Colonic mucosa (tissue), 4 donors: ENCODE measurements at places on chromosomes 3 and 15. TPM values are rescaled to one million over a fixed set of nuclear protein-coding genes. Genes with fewer than 3 reads are reported as not detected.

GRCh38 chr15:49852756-49853155, 231.9 kb downstream of the DTWD1 start:
- no peaks in the 10 kb centered on the region for H3K4me1 ChIP-seq
- no peak for DNase-seq
- H3K36me3 ChIP-seq = no peaks in the 10 kb centered on the region

GRCh38 chr3:12906141-12906915, 65.0 kb upstream of the RPL32 start:
- DNase-seq = no peak
- no peaks in the 10 kb centered on the region for H3K4me1 ChIP-seq
- no peak overlapping the region for H3K27ac ChIP-seq
- no peak overlapping the region for H3K4me3 ChIP-seq
- no peaks in the 10 kb centered on the region for H3K36me3 ChIP-seq

DNA sequence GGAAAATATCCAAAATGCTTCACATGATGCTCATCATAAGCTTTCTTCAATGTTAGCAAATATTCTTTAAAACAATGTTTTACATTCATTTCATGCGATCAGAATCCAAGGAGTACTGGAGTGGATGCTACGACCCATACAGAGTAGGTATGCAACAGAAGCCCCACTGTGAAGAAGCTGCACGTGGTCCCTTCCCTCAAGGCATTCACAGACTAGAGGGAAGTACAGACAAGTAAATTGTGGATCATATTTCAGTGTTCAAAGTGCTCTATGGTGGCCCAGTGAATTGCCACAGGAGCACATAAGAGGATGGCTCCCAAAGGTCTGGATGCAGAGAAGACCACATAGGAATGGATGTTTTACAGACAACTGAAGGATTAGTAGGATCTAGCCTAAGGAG, 789.9 kb downstream of the IGSF11 start:
- H3K27me3 ChIP-seq = no peaks in the 10 kb centered on the region
- no peaks in the 10 kb centered on the region for H3K36me3 ChIP-seq
- no peak for DNase-seq
- no peak overlapping the region for H3K4me3 ChIP-seq

- no peaks in the 10 kb centered on the region for H3K36me3 ChIP-seq
- no peak for DNase-seq
- H3K4me1 ChIP-seq = no peaks in the 10 kb centered on the region
- H3K4me3 ChIP-seq = no peak overlapping the region
- no peak overlapping the region for H3K27ac ChIP-seq
Measured at GRCh38 chr15:27955087-27955486, 144.0 kb downstream of the OCA2 start.

DNA sequence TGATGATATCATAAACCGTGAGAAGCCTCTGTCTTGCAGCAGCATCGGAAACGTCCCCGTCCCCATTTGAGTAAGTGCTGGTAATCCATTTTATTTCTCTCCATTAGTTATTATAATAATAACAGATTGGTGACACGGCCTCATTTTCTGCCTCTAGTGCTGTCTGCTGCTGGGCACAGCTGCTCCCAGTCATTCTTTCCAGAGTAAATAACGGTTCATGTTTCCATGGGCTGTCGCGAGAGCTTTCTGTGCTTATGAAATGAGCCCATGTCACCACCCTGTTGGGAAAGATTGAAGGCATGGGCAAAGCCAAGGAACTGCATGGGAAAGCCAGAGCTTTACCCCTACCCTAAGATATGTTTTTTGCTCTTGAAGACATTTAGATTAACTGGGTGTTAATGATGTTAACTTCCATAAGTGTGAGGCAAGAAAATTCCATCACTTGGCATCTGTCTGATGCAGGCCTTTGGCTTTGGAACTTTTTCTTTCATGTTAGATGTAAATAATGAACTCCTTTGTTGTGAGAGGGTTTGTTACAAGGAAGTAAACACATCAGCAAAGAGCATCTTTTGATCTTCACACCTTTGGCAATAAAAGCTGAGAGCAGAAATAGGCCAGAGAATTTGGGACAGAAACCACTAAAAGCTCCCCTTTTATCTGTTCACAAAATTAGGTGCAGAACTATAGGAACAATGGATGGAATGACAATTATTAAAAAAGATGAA, 141.8 kb downstream of the FILIP1L start:
- no peak overlapping the region for H3K4me3 ChIP-seq
- H3K4me1 ChIP-seq = no peaks in the 10 kb centered on the region
- H3K27me3 ChIP-seq = no peaks in the 10 kb centered on the region
- H3K36me3 ChIP-seq = no peaks in the 10 kb centered on the region

MAP2K1 gene
- 50.0 TPM for total RNA-seq
